Smooth muscle cell of the brain vasculature (primary cell): ENCODE measurements at places on chromosomes 6 and 20.
A peak's percentile ranks its signal among the peaks of the same experiment; 100 is the strongest.

DNA sequence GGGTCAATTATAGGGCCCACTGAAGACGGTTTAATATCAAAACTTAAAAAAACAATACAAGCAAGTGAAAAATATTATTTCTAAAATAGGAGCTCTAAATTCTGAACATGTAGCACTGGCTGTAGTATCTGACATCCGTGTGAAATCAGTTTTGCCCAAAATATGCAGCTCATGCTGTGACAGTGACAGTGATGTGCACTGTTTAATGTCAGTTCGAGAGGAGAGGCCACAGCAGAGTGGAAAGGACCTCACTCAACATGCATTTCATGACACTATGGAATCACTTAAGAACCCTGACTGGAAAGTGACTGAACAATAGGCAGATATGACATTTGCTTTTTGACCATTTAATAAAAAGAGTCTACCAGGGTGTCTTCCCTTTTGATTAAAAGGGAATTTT, 397.0 kb downstream of the FRK start:
- no peak for DNase-seq

- no peak for DNase-seq
Measured at GRCh38 chr6:26553635-26554446, 15.7 kb downstream of the HMGN4 start.

DNA sequence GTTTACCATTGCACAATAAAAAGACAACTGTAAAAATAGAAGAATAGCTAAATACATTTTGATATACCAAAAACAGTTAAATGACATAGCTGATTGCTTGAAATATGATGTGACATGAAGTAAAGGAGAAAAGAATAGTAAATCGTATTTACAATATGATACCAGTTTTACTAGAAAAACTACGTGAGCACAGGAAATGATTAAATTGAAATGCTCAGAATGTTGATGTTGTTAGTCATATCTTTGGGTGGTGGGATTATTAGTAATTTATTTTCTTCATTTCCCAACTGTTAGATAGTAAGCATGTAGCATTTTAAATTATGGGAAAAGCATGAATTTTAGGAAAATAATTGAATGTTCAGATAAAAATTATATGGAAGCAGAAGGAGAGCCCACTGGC, 268.3 kb upstream of the TAB2 start:
- DNase-seq = no peak

DNA sequence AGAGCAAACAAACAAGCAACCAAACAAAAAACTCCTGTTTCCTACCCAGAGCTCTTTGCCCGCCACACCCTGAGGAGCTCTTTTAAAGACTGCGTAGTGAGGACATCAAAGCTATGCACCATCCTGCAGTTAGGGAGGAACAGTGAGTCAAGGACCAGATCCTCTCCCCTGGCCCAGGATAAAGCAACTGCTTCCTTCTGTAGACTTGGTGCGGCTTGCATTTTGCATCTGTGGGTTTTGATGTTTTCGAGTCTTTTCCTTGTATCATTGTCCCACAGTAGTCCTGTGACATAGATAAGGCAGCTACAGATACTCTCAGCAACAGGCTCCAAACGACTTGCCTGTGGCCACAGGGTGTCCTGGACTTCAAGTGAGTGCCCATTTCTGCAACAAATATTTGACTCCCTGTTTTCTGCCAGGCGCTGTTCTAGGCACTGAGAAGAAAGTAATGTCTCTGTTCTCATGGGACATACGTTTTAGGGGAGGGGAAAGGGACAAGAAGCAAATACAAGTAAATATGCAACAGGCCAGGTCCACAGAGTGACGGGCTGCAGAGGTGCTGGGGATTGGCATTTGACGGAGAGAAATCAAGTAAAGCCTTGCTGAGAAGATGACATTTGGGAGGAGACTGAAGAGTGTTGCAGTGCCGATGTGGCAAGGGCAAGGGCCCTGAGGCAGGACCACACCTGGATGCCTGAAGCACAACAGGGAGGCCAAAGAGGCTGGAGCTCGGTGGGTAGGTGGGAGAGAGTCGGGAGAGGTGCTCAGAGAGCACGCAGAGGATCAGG, 35.9 kb upstream of the MAP3K4 start:
- no peak for DNase-seq

GRCh38 chr6:144134737-144135136, 15.6 kb upstream of the STX11 start:
- no peak for DNase-seq

DNA sequence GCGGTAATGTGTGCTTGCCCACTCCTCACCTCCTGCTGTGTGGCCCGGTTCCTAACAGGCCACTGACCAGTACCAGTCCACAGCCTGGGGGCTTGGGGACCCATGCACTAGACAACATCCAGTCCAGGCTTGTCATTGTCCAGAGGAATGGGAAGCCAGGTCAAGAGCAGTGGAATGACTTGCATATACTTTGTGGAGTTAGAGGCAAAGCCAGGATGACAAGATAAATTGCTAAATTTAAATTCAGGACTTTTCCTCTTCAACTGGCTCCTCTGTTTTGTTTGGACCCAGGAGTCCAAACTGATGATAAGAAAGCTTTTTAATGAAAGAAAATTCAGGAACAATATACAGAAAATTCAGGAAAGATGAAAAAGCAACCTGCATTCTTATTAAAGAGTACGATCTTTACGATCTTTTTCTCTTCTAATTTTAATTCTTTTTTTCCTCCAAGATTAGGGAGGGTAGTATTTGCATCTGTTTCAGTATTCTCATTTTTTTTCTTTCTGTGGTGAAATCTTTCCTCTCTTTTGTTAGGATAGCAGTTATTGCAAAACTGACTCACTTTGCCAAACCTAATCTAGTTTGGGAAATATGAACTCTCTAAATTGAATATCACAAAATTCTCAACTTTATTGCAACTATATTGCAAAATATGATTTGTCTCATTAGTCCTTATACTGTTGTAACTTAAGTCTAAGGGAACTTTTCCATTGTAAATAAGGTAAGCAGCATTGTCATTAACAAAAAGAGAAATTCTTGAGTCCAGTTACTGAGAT, 48.2 kb downstream of the DCBLD1 start:
- no peak for DNase-seq

GRCh38 chr20:63101781-63102720, 95.3 kb upstream of the BHLHE23 start:
- DNase-seq = no peak

DNA sequence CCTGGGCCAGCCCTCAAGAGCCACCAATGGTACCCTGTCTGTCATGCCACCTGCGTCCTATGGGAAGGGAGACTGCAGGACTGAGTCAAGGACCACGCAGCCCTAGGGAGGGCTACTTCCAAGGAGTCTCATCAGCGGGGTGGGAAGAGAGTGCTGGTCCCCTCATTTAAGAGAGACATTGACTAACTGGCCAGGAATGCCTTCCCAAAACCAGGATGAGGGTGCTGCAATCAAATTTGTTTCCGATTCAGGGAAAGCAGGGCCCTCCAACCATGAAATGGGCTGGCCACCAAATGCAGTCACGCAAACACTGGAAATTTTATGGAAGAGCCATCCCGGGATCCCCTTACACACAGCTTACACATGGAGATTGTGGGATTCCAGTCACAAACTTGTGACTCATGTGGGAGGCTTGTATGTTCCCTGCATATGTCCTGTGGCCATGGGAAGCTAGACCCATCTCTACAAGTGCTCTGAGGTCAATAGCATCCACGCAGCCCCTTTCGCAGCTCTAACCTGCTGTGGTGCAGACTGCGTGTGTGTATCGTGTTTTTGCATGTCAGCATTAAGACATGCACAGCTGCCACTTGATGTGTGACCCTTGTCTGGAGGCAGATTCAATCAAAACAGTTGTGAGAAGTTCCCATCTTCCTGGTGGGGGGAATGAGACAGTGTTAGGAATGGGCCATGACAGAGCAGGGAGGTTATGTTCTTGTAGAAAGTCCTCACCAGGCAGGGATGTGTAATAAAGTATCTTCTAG, 53.0 kb upstream of the CST7 start:
- DNase-seq = no peak

- no peak for DNase-seq
Measured at GRCh38 chr6:13462458-13463327, 24.7 kb downstream of the GFOD1 start.

GRCh38 chr6:20095436-20095835, 116.8 kb downstream of the MBOAT1 start:
- DNase-seq = no peak

GRCh38 chr6:13466304-13467215, 20.8 kb downstream of the GFOD1 start:
- no peak for DNase-seq

GRCh38 chr20:34088305-34089174, 23.5 kb downstream of the EIF2S2 start:
- DNase-seq = no peak

GRCh38 chr6:12450467-12450866, 160.3 kb downstream of the EDN1 start:
- no peak for DNase-seq

DNA sequence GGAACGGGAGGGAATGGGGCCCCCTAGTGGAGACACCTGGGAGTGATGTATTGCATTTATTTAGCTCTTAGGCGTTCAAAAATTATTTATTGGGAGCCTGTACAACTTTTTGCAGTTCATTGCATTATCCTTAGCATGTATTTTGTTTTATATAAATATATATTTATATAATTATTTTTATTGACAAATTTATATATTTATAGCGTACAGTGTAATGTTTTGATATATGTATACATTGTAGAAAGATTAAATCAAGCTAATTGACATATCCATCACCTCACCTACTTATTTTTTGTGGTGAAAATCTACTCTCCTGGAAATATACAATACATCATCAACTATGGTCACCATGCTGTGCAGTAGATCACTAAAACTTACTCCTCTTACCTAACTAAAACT, 975 bp downstream of the SIRT5 start:
- no peak for DNase-seq

DNA sequence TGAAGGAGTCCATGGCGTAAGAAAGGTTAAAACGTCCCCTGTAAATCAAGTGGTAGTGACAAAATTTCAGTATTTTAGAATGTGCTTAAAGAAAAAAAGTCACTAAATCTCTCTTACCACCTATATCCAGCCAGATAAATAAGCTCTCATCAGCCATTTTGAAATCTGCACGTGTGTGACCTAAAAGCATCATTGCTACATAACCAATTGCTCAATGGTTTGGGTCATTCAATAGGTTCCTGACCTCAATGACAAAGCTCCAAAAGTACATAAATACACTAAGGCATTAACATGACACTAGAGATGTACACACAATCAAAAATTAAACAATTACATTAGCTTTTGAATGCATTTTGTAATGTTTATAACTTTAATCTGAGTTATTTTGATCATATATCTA, 272.4 kb downstream of the GMDS start:
- no peak for DNase-seq

- DNase-seq = no peak
Measured at GRCh38 chr20:52379723-52380336, 188.3 kb upstream of the ZFP64 start.

- no peak for DNase-seq
Measured at GRCh38 chr6:165562421-165563090, 100.5 kb downstream of the PDE10A start.

DNA sequence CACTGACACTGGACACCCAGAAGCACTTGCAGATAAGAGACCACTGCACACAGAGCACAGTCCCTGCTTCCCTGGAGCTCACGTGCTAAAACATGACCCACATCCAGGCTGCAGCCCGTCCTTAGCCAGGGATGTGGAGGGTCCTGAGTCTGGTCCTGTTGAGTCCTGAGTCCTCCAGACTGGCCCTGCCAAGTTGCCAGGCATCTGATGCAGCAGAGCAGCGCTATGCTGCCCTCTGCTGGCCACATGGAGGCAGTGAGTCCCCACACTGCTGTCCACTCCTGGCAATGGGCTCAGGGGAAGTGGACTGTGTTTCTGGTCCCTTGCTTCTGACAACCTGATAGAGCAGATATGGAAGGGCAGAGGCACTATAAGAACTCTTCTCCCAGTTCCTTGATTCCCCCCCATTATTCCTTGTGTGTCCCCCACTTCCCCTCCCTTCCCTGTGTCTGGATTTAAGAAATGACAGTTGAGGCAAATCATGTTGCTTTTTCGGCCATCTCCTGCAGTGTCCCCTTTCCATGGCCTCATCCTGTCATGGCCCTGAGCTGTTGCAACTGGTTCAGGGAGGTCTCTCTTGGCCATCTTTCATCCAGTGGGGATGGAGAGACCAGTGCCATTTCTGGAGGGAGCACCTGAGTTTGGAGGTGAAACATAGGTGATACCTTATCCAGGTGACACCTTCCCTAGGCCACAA, 86.0 kb downstream of the DHX35 start:
- peak; percentile 47 for DNase-seq

GRCh38 chr6:53910834-53911233, 116.0 kb downstream of the LRRC1 start:
- DNase-seq = no peak

DNA sequence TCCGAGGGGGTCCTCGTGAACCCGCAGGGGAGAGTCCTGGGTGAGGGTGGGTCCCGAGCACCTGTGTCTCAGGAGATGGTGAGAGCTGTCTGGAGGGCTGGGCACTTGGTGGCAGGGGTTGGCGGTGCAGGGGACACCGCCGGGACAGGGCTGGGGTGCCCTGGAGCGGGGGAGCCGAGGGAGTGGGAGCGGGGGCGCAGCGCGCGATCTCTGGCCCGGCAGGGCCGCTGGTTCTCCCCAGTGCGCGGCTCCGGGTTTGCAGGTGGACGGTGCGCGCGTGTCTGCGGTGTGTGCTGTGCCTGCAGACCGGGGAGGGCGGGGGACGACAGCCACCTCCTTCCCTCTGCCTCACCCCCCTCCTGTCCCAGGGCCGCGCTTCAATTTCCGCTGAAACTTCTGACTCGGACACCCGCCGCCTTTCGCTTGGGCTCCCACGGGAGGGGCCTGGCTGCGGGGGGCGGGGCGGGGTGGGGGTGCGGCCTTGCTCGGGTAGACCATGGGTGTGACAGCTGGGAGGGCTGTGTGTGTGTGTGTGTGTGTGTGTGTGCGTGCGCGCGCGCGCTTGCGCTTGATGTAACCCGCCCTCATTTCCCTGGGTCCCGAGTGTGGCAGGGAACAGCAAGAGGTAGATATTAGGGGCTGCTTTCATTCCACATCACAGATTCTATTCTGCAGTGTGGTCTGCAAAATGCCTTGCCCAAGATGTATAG, 1.2 kb downstream of the TRIB3 start:
- DNase-seq = no peak

DNA sequence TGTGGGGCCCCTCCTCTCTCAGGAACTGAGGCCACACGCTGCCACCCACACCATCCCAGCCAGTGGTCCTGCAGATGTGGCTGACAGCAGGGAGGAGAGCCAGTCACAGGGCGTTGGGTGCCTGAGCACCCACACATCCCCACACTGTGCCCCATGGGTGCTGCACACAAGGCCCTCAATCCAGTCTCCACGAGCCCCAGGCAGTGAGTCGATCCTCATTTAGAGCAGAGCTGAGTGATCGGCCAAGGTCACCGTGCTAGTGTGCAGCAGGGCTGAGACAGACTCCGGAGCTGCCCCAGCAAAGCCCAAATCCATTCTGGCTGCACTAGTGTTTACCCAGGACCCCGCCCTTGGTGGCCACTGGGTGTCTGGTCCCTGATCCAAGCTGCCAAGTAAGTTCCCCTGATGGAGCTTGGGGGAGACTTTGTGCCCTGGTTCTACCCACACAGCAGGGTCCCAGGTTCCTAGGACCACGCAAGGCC, 9.0 kb downstream of the C20orf203 start:
- DNase-seq = no peak

- no peak for DNase-seq
Measured at GRCh38 chr6:110185879-110186278, 5.7 kb downstream of the CDC40 start.

GRCh38 chr6:100719883-100720682, 161.0 kb downstream of the ASCC3 start:
- DNase-seq = peak; percentile 10
